ENCODE measurements at places on chromosomes 12 and 14.

DNA sequence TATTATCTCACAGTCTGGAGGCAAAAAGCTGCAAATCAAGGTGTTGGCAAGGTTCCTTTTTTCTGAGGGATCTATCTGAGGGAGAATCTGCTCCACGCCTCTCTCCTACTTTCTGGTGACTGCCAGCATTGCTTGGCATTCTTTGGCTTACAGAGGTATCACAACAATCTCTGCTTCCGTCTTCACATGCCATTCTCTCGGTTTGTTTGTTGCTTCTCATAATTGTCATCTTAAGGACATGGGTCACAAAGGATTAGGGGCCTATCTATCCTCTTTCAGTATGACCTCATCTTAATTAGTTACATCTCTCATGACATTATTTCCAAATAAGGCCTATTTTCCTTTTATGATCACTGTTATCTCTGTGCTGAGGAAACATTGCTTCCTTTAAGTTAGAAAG, 345.0 kb downstream of the FOXG1 start:
- DNase-seq, result no peak

DNA sequence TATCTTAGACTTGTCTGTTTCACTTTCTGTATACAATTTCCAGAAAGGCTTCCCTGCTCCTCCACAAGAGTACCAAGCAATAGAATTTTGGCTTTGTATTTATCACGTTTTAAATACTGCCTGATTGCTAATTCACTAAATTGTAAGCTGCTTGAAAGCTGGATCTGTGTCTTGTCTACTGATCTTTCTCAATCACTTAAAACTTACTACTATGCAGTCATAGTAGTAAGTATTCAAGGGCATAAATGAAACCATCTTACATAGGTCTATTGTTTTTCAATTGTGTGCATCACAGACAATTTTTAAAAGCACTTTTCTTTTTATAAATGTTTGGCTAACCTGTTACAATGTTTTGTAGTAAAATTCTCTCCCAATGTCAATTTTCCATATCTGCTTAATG, 1.2 kb upstream of the GLIPR1L2 start:
- no peak for DNase-seq

GRCh38 chr12:66538970-66539369, 139.9 kb downstream of the GRIP1 start:
- DNase-seq, result no peak

DNA sequence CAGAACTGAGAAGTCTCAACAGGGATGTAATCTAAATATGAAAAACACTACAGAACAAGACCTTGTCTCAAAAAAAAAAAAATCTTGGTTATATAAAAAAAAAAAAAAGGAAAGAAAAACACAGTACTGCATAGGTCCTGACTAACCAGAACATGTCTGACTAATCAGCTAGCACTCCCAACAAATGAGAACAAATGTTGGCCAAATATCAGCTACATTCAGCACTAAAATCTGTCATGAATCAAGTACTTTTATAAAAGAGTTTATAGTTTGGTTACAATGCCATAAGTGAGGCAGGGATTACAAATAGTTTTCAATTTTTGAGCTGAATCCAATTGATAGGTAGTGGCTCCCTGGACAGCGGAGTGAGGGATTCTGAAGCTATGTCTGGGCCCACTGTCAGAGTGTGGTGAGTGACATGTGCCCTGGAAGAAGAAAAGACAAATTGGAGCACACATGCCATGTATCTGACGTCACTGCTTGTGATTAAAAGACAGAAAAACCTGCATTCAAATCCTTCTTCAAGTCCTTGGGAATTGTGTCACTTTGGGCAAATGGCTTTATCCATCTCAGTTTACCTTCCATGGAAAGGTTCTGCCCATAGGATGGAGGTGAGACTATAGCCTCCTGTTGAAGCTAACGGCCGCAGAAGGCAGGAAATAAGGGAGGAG, 5.6 kb upstream of the FAM234B start:
- DNase-seq, result no peak

DNA sequence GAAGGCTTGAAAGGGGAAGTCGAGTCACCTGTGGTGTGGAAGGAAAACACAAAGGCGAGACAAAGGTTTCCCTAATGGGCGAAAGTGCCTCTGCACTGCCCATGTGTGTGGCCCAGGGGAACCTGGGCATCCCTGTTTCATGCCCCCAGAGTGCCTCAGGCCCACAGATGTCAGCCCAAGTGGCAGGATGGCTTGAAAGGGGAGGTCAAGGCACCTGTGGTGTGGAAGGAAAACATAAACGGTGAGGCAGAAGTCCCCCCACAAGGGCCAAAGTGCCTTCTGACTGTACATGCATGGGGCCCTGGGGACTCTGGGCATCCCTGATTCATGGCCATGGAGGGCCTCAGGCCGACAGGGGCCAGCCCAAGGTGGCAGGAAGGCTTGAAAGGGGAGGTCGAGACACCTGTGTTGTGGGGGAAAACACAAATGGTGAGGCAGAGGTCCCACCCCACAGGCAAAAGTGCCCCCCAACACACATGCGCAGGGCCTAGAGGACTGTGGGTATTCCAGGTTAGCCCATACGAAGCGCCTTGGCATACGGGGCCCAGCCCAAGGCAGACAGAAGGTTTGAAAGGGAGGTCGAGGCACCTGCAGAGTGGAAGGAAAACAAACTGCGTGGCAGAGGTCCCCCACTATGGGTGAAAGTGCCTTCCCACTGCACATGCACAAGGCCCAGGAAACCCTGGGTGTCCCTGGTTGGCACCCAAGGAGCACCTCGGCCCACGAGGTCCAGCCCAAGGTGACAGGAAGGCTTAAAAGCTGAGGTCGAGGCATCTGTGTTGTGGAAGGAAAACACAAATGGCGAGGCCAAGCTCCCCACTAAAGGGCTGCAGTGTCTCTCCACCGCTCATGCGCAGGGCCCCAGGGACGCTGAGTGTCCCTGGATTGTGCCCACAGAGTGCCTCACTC, 382.3 kb downstream of the ALG10 start:
- DNase-seq, result no peak
